ENCODE measurements at places on chromosomes 4 and X.
A peak's percentile ranks its signal among the peaks of the same experiment; 100 is the strongest.

DNA sequence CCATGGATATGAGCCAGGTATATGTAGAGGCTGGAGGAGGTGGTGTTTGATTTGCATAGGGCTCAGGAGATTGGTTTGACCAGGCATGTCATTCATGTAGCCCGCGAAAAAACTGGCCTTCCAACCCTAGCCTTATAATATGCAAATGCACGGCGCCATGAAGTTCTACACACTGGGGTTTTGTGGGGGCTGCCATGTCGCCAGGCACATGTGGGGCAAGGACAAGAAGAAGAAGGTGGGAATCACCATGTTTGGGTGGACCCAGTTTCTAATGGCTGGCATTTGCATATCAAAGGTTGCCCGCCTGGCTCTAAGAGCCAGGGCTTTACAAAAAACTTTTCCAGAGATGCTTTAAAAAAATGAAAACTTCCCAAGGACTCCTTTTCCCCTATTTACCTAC lies 1251.0 kb downstream of the PCDH18 start:
- no peak for DNase-seq

GRCh38 chr4:127598656-127599055 lies 34.1 kb upstream of the INTU start:
- DNase-seq = no peak

GRCh38 chrX:108257556-108257955 lies 166.0 kb downstream of the ATG4A start:
- DNase-seq = no peak

GRCh38 chr4:962231-963208 lies 10.8 kb downstream of the DGKQ start:
- DNase-seq = no peak

DNA sequence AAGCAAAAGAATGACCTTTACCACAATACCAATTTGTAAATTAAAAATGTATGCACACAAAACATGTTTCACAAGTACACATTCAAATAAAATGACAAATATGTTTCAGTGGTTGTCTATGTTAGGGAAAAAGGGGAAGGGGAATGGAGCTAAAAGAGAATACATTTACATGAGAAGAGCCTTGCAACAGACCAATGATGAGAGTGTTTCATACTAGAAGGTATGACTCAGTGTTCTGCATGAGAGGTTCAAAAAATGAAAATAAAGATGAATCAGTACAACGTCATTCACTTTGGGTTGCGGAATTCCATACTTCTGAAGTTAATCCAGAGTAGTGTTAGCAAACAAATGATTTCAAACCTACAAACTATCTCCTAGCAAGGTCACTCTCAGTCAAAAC lies 51.7 kb downstream of the RPGR start:
- peak; percentile 78 for DNase-seq

DNA sequence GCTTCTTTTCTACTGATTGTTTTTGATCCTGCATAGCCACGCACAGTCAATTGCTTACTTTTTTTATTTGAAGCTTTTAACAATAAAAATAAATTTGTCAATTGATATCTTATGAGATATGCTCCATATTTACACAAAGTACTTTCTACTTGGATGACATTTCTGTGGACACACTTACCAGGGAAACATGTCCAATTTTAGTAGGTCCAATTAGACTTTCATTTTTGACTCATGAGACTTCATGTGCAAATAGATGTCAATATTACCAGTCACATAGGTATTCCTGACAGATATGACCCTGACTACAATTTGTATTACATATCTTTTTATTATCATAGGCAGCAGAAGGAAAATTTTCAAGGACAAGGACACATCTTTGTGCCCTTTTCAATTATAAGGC lies 219.9 kb upstream of the ANKRD50 start:
- no peak for DNase-seq

DNA sequence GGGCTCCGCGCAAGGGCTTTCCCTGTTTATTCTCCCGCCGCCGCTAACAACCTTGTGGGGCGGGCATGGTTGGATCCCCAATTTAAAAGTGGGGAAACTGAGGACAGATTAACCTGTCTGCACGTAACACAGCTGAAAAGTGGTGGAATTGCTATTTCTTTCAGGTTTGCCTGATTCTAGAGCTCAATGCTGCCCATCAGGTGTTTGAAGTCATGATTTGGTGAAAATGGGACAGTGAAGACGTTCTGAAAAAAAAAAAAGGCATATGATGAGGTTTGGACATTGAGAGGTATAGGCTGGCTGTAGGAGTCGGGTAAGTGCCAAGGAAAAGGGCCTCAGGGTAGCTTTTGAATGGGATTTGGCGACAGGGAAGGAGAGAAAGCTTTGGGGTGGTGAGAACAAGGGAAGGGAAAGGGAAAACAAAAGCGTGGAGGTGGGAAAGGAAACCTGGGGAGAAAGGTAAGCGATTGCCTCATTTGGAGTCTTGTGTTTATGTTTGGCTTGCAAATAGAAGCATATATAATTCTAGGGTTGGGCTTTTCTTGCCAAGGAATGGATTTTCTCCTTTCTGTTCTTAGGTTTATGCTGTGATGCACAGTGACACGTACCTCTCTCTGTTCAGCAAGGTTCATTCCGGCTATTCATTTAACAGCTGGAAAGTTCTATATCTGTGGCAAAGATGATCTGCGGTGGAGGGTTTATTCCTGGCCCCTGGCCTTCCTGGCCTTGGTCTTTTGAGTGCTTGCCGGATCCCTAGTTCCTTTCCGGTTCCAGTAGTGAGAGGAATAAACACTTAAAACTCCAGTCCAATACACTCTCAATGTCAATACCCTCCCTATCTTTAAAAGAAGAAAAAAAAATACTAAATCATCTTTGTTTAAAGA lies 2.4 kb upstream of the STIM2 start:
- no peak for DNase-seq

- DNase-seq = peak; percentile 52
Observed at GRCh38 chr4:145732895-145733880, 53.2 kb downstream of the C4orf51 start.

DNA sequence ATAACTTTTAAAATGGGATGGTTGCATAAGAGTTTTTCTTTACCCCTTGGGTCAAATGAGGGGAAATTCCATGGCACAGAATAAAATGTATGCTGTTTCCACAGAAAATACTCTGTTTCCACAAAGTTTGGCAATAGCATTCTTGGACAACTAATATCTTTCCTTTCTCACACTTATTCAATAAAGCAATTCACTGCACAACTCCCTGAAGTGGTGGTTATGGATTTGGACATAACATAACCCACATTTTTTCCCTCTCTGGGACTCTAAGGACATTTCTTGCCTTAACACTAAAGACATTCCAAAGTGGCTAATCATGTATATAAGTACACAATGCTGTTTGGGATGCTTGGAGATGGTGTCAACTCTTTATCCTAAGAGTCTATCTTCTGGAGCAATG lies 51.7 kb upstream of the GPM6B start:
- DNase-seq = peak; percentile 3

DNA sequence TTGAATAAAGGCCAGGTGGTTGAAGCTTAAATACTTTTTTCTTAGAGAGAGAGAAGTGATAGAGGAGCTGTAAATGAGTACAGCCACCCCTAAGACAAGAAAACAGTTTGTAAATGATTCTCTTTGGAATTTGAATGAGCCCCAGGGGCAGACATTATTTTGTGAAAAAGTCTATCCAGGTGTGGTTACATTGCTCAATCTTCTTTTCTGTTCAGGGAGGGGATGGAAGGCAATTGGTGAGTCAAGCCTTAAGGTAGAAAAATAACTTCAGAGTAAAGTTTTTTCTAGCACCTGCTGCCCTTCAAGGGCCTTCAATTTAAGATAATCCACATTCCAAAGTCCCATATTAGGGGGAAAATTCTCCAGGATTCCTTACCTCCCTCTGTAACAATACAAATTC lies 646.7 kb downstream of the PDHA2 start:
- DNase-seq = no peak

- DNase-seq = no peak
Observed at GRCh38 chr4:86100539-86101215, 259.2 kb downstream of the MAPK10 start.

- no peak for DNase-seq
Observed at GRCh38 chrX:106874075-106874474, 29.1 kb downstream of the RIPPLY1 start.

- DNase-seq = no peak
Observed at GRCh38 chrX:30657196-30658161, 4.3 kb downstream of the GK start.

GRCh38 chr4:54999003-54999402 lies 126.4 kb downstream of the KDR start:
- DNase-seq = no peak

GRCh38 chr4:10458177-10458576 lies 951 bp upstream of the ZNF518B start:
- DNase-seq = no peak

- peak; percentile 85 for DNase-seq
Observed at GRCh38 chr4:156888762-156889161, 82.8 kb downstream of the PDGFC start.

- no peak for DNase-seq
Observed at GRCh38 chrX:80807992-80808735, 1.5 kb downstream of the BRWD3 start.

DNA sequence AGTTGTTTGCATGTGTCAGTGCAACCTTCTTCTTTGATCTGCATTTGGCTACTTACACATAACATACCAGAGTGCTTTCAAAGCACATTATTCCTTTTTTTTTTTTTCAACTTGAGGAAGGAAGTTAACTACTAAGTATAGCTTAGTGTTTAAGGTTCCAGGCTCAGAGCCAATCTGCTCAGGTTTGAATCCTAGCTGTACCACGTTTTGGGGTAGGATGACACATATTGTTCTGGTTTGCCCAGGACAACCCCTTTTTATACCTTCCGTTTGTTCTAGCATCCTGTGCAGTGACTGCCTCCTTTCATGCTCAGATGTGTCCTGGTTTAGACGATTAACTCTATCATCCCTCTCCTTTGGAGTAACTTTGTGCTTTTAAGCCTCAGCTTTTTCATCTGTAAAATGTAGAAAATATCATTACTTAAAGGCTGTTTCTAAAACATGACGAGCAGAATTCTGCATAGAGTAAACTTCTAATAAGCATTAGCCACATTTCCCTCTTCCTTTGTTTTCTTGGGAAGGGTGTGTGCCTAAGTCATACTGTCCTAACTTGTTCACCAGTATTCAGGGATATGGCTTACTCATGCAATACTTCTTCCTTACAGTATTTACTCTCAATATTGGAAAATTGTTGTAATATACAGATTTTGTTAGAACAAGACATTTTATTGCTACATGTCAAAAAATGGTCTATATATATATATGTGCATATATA lies 281.3 kb downstream of the C4orf33 start:
- DNase-seq = no peak

GRCh38 chr4:48462363-48462762 lies 20.8 kb upstream of the SLC10A4 start:
- DNase-seq = no peak

DNA sequence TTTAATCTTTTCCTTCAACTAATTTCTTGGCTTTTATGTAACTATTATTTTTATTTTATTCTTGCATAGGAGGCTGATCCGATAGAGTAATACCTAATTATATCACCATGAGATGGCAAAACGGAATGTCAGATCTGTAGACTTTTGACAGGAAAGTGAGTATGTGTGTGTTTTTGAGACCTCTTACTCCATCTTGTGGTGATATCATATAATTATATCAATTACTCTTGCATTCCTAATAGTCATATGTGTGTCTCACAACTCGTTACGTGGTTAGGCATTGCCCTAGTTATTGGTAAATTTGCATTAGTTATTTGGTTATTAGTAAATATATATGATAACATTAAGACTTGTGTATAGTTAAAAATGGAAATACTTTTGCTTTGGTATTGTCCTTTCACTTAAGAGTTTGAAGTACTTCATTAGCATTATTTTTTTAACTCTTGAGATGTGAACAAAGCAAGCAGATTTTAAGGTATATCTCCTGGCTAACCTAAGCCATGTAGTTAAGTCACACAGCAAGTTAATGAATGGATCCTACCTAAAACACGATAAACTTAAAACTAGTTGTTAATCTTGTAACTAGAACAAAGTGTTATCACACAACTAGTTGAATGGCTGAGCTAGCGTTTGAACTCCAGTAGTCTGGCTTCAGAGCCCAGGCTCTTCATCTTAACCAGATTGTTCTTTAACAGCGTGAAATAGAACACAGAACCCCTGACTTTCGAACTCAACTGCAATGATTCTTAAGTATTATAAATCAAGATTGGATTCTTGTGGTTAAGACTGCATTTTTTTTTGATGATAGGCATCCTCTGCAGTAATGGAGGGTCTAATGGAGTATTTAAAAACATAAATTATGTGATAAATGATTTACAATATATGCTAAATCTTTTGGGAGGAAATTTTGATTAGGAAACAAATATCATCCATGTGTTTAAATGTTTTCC lies 67.1 kb downstream of the PGRMC2 start:
- no peak for DNase-seq
